Right lobe of liver (tissue), 6 donors: ENCODE measurements at places on chromosomes 13 and 19.

GRCh38 chr13:49802426-49802825 is 9.9 kb upstream of the KPNA3 start:
- no peaks in the 10 kb centered on the region for H3K4me1 ChIP-seq
- H3K36me3 ChIP-seq, result no peaks in the 10 kb centered on the region
- no peaks in the 10 kb centered on the region for H3K27me3 ChIP-seq
- H3K27ac ChIP-seq, result no peak overlapping the region
- H3K4me3 ChIP-seq, result no peak overlapping the region
- DNase-seq, result no peak

DNA sequence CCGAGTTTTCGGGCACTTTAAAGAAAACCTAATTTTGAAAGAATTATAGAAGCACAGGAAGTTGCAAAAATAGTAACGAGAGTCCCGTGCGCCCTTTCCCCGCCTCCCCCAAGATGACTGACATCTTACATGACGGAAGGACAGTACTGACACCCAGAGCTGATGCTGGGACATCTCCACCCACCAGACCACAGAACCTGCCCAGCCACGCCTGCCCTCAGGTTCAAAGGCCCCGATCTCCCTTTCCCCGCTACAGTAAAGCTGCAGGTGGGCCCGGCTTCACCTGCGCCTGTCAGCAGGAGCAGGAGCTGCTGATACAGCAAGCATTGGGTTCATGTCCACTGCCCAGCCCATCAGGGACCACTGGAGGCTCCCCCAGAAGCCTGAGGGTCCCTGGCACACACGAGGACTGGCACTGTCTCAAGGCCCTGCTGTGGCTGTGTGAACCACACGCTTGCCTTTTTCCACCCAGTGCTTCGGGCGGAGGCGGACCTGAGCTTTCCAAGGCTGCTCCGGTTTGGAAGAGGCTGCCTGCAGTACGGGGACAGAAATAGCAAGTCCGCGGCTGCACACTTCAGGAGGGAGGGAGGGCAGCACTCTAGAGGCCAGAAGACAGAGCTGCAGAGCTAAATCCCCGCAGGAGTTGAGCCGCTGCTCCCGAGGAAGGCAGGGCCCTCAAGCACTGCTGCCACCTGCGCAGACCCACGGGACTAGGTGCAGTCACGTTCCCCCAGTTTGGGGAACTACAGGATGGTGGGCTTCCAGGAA is 8.7 kb downstream of the MAP2K2 start:
- no peak overlapping the region for H3K27ac ChIP-seq
- no peak for DNase-seq
- no peaks in the 10 kb centered on the region for H3K4me1 ChIP-seq
- H3K4me3 ChIP-seq, result no peak overlapping the region

DNA sequence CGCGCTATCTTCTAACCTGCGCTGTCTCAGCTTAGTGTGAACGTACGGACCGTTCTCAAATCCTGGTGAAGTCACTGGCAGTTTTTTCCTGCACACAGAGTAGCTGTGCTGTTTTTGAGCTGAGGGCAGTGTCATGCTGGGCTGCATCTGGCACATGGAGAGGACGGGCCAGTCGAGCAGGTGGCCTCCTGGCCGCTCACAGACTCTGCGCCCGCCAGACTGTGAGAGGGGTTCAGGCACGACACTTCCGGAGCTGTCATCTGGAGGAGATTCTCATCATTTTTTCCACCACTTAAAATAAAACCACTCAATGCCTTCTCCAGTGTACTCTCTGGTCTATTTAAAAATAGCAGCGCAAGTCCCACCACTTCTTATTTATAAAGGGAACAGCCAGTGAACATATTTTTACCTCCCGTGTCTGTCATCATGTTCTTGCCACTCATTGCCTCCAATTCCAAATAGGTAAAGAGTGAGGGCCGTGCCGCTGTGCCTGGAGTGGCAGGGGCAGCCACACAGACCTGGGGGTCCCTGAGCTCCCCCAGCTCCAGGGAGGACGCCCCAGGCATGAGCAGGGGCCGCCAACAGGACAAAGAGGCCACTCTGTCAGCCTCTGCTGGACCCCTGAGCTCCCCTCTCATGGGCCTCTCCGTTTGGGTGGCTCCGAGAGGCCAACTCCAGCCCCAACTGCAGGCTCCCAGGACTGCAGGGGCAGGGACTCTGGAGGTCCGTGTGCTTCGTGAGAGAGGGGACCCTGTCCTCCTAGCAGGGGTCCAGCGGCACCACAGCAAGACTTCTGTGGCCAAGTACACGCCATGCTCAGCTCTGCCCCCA is 36.9 kb upstream of the GRTP1 start:
- no peak overlapping the region for H3K27ac ChIP-seq
- H3K4me3 ChIP-seq, result no peak overlapping the region
- DNase-seq, result peak; percentile 31
- no peaks in the 10 kb centered on the region for H3K36me3 ChIP-seq
- no peaks in the 10 kb centered on the region for H3K27me3 ChIP-seq

DNA sequence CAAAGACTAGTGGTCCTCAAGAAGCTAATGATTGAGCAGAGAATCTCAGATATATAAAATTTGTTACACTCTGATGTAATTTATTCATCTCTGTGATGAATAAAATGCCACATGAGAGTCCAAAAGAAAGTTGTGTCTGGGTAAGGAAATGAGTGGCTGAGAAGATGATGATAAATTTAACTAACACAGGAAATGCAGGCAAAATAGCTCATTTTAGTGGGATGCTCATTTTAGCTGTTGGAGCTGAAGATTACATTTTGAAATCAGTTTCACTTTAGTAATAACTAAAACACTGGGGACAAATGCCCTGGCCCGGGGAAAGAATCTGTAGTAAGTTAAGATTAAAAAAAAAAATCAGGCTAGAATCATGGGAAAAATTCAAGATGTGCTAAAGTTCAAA is 35.2 kb downstream of the SPRY2 start:
- H3K27ac ChIP-seq, result no peak overlapping the region
- H3K4me1 ChIP-seq, result no peaks in the 10 kb centered on the region
- H3K27me3 ChIP-seq, result no peaks in the 10 kb centered on the region
- H3K4me3 ChIP-seq, result no peak overlapping the region
- no peak for DNase-seq
- H3K36me3 ChIP-seq, result no peaks in the 10 kb centered on the region

DNA sequence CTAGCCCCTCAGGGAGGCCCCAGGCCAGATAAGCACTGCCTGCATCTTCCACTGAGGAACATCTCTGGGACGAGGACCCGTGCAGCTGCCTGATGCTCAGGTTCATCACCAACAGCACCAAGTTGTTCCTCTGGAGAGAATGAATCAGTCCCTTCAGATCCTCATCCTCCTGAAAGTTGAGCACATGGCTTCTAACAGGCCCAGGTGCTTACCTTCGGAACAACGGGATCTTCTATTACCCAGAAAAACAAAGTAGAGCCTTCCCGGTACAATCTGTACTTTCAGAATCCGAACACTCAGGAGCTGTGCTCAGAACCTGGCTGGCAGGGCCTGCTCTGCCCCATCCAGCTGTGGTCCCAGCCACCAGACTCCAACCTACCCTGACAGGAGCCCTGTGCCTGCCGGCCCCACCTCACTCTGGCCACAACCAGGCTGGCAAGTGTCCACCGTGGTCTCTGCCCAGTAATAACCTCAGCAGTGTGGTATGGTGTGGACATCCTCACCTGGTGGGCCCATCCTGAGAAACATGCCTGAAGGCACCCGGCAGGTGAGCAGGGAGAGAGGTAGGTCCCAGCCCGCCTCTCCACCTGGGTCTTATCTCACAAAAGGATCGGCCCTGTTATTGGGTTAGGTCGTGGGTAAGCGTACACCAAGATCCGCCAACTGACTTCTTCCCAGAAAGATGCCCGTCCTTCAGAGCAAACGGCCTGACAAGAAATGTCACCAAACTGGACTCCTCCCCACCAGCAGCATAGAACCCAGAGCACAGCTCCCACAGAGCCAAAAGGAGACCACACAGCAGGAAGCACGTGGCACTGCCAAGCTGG is 34.1 kb downstream of the ELL start:
- no peaks in the 10 kb centered on the region for H3K36me3 ChIP-seq
- H3K27ac ChIP-seq, result peak overlapping the region; percentile 75
- DNase-seq, result no peak
- no peaks in the 10 kb centered on the region for H3K27me3 ChIP-seq
- peaks cover 30% of the 10 kb centered on the region for H3K4me1 ChIP-seq
- no peak overlapping the region for H3K4me3 ChIP-seq
